ENCODE measurements at places on chromosomes 7 and 10.

- no peak for DNase-seq
These were observed 54.4 kb downstream of the CACNB2 start for GRCh38 chr10:18194634-18195033.

DNA sequence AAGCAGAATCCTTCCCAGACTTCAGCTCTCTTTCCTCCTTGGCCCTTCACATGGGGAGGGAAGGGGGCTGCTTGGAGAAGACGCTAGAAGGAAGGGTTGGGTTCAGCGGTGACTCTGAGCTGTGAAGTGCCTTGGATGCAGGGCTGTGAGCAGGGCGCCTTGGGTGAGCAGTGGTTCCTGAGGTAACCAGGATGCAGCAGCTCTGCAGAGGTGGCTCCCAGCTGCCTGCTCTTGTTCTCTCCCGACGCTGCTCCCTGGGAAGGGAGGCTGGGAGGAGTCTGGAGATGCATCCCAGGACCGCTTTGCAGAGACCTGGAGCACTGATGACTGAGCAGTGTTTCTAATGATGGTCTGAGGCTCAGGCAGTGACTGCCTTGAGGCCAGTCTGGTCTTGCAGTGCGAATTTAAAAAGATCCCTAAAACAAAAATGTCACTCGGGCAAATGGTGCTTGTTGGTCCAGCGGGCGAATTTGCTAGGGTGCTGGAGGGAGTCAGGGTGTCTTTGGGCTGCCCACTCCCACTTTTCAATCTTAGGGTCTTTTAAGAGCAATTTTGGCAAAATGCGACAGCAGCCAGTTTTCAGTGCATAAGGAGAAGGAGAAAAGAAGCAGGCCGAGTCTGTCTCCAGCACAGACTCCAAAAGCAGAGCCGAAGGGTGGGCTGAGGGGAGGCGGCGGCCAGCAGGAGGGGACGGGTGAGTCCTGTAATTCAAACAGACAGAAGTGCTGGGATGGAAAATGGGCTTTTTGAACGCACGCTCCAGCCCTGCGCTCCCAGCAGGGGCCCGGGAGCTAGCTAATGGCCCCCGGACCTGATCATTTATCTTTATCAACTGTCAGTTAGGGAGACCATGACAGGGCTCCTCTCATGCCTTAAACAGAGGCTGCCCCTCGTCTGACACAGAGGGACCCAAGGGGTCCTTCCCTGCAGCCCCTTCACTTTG is 191.2 kb upstream of the SHH start:
- no peak for DNase-seq

DNA sequence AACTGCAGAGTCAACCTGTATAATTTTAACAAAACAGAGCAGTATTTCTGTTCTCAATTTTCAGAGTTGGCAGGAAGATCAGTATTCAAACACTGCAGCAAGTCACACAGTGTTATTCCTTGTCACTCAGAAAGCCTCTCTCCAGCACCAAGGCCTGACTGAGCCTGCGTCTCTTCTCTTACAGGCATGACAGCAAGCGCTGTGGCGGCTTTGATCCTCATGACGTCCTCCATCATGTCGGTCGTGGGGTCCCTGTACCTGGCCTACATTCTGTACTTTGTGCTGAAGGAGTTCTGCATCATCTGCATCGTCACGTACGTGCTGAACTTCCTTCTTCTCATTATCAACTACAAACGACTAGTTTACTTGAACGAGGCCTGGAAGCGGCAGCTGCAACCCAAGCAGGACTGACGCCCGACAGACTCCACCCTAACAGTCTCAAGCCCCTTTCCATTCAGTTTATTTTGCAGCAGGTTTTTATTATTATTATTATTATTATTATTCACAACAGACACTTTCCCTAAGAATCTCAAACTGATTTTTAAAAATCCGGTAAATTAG is 28.0 kb downstream of the GUSB start:
- DNase-seq = no peak

GRCh38 chr10:122856902-122857301 is 11.2 kb upstream of the CUZD1 start:
- DNase-seq = no peak

GRCh38 chr7:18667466-18667865 is 171.9 kb downstream of the HDAC9 start:
- no peak for DNase-seq

DNA sequence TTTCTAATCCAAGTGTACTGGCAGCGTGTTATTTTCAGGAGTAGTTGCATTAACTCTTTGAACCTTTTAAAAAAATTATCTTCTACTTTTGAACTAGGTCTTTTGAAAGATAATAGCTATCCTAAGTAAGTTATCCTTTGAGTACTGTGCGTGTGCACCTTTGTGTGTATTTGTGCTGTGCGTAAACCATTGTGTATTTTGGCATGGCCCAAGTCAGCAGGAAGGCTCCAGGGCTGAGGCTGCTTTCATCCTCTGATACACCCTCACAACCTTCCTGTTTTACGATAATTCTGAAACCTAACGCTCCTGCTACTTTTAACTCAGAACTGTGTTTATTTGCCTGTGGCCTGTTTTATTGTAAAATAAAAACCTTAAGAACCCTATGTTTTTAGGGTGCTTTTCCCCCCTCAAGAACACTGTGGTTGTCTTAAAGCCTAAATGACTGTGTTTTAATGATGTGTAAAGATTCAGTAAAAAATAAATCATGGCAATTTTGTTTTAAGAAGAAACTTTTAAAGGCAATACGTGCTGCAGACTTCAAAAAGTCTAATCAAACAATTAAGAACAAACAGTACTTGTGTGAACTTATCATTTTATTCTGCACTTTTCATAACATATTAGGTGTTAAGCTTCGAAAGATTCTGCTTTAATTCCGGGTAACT is 57.5 kb downstream of the HDAC9 start:
- no peak for DNase-seq

- no peak for DNase-seq
These were observed 368.9 kb downstream of the RPS24 start for GRCh38 chr10:78402591-78402990.

DNA sequence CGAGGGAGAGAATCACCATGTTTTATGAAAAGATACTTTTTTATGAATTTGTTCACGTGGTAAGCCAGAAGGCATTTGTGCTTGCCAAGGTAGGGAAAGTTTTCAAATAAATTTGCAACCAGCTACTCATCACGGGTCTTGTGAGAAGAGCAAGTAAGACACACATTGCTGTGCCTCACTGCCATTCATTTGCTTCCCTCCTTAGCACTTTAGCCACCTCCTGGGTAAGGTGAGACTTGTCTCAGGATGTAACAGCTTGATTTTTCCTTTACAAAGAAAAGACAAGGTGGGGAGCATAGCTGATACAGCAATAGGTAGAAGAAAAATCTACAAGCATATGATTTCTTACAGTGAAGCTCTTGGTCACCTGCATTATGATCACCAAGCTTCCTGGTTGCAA is 342.4 kb upstream of the GRM3 start:
- DNase-seq = no peak

DNA sequence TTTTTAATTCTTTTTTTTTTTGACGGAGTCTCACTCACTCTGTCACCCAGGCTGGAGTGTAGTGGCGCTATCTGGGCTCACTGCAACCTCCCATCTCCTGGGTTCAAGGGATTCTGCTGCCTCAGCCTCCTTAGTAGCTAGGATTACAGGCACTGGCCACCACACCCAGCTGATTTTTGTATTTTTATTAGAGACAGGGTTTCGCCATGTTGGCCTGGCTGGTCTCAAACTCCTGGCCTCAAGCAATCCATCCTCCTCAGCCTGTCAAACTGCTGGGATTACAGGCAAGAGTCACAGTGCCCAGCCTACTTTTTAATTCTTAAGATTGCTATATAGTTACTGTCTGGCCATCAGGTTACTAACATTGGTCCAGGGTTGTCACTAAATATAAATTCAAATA is 59.6 kb downstream of the ZNF277 start:
- DNase-seq = no peak

- DNase-seq = no peak
These were observed 44.2 kb upstream of the PTER start for GRCh38 chr10:16392531-16393069.

DNA sequence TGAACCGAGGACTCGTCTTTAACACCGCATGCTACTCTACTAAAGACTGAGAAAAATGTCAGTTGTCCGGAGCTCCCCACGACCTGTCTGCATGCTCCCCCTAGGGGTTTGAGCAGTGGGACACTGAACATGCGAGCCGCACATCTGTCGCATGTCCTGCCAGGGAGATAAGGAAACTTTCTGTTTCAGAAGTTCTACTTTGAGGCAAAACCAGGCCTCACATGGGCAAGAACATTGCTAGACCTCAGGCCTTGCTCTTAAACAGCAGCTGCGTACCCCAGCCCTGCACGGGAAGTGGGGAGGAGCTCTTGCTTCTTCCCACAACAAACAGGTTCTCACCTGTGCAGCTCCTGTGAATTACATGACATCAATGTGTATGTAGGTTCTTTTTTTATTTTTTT is 30.3 kb upstream of the HERPUD2 start:
- DNase-seq = no peak

DNA sequence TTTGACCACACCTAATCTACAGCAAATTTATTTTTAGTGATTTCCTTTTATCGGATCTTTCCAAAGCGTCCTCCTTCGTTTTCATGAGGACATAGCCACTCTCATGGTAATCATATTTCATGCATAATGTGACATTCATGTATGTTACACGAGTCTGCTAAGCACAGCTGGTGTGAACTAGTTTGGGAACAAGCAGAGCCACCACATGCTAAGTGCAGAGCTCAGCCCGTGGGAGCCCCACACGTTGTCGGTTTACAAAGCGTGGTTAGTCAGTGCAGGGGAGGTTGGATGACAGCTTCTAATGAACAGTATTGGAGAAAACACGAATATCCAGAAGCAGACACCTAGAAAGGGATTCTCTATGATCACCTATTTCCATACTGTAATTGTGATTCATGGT is 78.4 kb upstream of the GJD4 start:
- DNase-seq = no peak

DNA sequence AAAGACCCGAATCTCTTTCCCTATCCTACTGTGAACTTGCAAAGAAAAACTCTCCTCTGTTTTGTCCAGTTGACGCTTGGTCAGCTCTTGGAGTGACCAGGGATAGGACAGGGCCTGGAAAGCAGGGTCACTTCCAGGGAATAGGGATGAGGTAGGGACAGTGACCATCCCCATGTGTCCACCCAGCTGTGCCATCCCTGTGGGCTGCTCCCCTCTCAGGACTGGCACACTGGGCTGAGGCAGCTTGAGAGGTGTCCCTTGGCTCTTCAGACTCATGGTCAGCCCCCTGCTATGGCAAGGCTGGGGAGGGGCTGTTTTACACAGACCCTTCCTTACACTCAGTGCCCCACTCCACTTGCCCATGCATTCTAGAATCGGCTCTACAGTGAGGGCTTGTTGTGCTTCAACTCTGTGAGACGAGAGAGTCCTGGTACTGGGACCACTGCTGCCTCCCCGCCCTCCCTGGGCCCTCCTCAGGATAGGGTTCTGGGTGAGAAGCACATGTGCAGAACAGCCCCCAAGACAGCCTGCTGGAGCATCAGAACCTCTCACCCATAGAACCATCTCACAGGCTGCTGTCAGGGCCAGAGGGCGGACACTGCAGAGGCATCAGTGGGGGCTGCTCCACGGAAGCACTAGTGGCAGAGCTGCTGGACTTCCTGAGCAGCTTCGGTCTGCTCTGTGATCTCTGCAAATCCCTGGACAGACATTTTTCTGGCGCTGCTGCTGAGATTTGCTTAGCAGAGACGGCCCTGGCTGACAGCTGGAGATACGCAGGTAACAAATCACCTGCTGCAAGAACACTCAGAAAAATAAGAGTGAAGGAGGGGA is 202.8 kb upstream of the CXCL12 start:
- DNase-seq = no peak

DNA sequence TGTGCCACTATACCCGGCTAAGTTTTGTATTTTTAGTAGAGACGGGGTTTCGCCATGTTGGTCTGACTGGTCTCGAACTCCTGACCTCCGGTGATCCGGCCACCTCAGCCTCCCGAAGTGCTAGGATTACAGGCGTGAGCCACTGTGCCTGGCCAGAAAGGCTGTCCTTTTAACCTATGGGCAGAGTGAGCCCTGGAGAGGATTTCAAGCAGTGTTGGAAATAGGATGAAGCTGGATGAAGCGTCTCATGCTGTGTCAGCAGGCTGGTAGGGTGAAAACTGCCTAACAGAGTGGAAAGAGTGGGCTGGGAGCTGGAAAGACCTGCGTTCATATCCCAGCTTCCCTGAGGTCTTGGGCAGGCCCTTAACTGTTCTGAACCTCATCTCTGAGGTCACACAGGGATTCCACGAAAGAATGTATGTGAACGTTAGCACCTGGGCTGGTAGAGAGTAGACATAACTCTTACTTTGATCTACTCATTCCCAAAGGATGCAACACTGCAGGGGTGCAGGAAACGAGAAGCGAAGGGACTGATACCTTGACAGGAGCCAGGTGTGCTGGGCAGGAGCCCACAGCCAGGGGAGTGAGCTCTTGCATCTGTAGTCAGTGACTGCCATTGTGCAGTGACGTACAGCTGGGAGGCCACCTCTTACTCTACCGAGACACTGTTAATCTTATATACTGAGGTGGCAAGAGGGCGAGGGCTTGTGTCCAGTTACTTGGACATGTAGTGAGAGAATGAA is 34.1 kb downstream of the WBP1L start:
- no peak for DNase-seq

- DNase-seq = no peak
These were observed 156.2 kb downstream of the LRRC4 start for GRCh38 chr7:127874951-127875608.

DNA sequence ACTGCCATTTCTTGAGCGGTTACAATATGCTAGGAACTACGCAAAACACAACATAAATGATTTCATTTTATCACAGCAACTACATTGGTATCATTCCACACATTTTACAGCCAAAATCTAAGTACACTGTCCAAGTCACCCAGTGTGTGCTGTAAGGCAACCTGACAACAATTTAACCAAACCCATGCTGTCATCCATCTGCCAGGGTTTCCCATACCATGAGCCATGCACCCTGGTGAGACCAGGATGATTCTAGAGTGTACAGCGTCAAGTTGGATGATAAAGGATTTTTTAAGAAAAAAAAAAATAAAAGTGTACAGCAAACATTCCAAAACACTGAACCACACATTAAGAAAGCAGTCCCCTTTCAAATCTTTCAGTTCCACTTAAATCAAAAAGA is 52.9 kb downstream of the PIK3AP1 start:
- no peak for DNase-seq

- no peak for DNase-seq
These were observed 9.6 kb upstream of the JAZF1 start for GRCh38 chr7:28190077-28190710.

DNA sequence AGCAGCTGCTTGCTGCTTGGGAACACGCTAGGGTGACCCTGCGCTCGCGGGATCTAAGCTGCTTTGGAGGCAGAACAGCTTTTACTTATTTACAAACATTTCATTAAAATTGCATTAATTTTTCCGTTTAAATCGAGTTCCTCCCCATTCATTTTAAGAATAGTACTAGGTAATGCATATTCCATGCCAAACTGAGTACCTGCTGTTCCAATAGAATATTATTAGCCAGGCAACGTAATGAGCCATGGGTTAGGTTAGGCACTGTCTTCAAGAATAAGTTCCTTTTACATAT is 860 bp downstream of the EXOC6 start:
- no peak for DNase-seq

DNA sequence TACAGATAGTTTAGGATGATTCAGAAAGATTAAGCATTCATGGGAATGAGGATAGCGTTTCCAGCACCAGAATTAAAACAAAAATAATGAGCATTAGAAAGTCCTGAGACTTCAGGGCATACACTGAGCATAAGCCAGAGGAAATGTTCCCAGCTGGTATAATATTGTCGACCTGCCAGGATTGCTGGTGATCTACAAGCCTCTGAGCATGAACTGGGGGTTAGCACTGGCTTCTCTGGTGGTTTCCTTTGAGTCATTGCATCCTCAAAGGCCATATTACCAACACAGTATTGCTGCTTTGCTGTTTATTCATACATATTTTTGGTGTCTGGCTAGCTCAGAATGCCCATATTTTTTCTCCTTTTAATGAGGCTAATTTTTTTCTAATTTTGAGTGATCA is 10.7 kb upstream of the ATRNL1 start:
- DNase-seq = no peak
